ENCODE measurements at places on chromosomes 16 and 17.
A peak's percentile ranks its signal among the peaks of the same experiment; 100 is the strongest.

DNA sequence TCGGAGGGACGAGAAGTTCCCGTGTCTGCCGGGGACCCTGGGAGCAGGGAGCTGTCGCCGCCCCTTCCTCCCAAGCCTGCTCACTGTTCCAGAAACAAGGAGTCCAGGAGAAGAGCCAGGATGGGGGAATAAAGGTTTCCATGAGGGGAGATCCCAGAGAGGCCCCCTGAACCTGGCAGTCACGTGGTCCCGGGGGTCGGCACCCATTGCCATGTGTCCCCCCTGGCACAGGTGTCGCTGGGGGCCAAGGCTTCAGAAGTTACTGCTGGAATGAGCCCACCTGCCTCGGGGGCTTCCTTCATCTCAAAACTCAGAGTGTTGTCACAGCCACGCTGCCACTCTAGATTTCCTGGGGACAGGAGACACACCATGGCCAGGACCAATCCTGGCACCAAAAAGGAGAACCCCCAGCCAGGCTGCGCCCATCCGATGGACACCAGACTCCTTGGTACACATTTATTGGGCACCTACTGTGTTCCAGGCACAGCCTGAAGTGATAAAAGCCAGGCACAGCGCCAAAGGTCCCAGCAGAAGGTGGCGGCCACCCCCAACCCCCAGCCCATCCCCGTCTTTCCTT, 19.7 kb downstream of the RBFOX3 start:
- no peak for DNase-seq

- no peak for DNase-seq
These were observed 2294.4 kb downstream of the TP53TG3F start for GRCh38 chr16:35753559-35754390.

GRCh38 chr16:50228364-50228868, 37.9 kb upstream of the ADCY7 start:
- no peak for DNase-seq

GRCh38 chr16:30031477-30031918, 427 bp upstream of the TLCD3B start:
- DNase-seq, result no peak

DNA sequence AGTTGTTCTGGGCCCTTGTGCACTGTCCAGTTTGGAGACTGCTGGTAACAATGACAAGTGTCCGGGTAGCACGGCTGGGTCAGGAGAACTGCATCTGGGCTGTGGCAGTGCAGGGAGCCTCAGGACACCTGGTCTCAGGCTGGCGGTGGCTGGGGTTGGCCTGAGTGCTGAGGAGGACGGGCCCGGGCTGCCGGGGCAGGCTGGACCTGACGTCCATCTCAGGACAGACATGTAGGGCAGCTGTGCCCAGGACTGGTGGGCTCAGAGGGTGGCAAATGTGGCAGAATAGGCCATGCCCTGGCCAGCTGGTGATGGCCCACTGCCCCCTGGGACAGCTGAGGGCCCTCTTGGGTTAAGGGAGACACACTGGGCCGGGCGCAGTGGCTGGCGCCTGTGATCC, 4.2 kb upstream of the NLRC3 start:
- no peak for DNase-seq

DNA sequence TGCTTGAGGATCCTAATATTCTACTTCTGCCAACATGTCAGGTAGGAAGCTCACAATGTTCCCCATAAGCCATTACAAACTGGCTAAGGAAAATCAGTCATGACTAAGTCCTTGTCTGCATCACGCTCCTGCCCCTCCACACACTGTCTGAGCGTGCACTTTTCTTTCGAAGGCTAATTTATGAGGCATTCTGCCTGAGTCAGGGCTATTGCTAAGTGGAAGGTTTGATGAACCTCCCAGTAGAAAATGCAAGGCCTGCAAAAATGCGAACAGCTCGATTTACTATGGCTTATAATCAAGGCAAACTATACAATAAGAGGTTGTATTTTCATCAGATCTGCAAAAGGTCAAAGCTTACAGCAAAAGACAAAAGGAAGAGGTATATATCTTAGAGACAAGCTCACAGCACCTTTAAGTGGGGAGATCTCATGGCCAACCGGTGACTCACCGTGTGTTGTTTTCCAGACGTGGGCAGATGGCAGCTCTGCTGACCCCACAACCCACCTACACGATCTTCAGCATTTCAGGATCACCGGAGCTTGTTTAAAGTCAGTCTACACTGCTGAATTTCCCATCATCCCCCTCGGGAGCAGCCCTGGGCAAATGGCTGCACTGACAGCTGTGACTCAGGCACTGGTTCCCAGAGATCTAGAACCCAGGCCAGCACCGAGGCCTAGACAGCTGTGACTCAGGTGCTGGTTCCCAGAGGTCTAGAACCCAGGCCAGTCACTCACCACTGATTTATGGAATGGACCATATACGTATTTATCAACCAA, 26.1 kb downstream of the MEAK7 start:
- no peak for DNase-seq

DNA sequence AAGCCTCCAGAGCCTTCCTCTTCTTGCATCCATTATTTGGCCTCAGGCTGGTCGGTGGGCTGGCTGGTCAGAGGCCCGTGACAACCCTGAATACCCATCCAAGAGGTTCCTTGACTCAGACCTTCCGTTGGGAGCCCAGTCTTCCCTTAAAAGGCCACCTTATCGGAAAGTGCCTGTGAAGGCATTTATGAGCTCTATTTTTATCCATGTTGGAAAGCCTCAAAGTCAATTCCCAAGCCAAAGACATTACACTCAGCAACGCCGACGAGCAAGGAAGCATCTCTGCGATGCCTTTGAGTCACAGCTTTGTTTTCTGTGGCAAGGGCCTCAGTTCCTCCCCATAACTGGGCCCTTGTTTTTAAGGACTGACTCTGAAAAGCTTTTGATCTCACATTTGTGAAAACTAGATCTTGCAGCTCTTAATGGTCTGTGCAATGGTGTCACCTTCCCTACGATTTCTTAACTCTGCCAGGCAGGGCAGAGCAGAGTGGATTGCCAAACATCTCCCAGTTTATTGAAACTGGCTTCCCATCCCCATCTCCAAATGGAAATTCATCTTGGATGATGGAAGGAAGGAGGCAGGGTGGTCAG, 13.3 kb upstream of the SPOP start:
- DNase-seq, result no peak

DNA sequence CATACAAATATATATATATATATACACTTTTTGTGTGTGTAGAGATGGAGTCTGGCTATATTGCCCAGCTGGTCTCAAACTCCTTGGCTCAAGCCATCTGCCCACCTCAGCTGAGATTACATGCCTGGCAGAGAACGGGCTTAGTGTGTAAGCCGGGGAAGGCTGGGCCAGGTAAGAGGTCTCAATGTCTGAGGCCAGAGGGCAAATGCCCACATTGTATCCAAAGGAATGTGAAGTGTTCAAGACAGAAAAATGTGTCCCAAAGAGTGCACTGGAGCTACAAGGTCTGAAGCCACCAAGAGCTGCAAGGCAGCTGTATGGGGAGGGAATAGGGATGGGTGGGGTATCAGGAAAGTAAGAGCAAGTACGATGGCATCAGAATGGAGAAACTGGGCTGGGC, 8.8 kb downstream of the CD2BP2 start:
- no peak for DNase-seq

- no peak for DNase-seq
These were observed 327.8 kb upstream of the MAF start for GRCh38 chr16:79928142-79928873.

DNA sequence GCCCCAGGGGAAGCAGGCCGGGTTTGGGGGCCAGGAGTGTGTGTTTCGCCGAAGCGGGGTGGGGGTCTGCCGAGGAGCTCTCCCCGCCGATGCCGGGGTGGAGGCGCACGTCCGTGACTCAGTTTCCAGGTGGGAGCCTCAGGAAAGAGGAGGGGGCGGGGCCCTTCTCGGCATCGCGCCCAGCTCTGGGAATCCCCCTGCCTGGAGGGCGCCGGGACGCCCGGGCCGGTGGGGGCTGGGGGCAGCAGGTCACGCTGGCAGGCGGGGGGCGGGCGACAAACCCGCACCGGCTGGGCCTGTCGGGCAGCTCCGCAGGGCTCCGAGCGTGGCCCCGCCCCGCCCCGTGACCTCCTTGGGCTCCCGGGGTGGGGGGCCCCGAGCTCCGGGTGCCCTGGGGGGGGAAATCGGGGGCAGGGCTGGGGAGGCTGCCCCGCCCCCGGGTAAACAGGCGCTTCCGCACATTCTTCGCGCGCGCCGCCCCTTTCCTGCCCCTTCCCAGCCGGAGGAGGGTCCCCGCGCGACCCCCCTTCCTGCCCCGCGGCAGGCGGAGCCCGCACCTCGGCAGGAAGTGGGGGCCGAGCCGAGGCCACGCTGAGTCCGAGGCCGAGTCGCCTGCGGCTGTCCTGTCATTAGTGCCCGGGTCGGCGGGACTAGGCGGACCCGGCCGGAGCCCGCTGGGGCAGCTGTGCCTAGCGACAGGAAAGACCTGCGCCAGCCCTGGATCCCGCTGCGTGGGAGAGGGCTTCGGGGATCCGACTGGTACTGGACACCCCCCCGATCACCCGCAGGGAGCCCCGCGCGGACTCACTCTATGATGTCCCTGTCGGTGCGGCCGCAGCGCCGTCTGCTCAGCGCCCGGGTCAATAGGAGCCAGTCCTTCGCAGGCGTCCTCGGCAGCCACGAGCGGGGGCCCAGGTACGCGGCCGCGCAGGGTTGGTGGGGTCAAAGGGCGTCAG, 9.3 kb downstream of the RIPOR1 start:
- peak; percentile 69 for DNase-seq

DNA sequence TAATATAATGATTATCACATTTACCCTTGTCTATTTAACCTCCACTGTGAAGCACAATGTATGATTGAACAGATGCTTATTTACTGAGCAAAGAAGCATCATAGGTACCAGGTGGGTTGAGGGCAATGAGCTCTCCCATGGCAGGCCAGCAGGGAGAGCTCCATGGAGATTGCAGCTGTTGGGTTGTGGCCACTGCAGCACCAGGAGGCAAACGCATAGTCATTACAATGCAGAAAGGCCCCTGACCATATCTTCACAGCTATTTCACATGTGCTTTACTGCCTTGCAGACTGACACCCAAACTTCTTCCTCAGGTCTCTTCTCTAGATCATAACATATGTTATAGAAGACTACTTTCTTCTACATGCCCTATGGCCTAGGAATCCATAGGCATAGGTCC, 75.0 kb downstream of the MMD start:
- no peak for DNase-seq

- no peak for DNase-seq
These were observed 147.1 kb downstream of the WWOX start for GRCh38 chr16:78246559-78246958.

DNA sequence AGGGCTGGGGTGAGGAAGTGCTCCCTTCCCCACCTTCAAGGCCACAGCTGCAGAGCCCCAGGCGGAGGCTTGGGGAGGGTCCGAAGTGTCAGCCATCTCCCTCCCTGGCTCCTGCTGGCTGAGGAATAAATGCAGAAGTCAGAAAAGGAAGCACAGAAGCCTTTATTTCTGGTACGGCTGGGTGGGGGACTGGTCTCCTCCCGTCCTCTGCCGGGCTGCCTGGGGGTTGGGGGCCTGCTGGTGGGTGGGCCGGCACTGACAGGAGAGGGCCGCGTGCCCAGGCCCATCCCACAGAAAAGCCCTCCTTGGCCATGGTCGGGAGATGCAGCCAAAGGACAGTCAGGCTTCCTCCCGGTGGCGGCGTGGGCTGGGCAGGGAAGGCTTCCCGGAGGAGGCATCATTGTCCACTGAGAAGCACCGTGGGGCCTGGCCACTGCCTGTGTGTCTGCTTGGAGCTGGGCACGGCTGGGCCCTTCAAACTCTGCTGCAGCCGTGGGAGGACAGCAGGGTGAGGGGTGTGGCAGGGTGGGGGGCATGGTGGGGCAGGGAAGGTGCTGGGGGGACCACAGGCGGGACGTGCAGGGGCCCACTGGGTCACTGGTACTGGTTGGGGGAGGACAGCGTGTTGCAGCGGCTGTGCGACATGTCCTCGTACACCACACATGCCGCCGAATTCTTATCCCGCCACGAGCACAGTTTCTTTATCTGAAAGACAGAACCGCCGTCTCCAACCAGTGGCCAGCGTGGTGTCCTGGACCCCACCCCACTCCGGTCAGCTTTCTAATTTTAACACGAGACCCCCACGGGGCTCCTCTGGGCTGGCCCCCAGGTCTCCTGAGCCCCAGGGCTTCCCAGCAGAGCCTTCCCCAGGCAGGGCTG, 2.4 kb downstream of the CD7 start:
- DNase-seq, result no peak

DNA sequence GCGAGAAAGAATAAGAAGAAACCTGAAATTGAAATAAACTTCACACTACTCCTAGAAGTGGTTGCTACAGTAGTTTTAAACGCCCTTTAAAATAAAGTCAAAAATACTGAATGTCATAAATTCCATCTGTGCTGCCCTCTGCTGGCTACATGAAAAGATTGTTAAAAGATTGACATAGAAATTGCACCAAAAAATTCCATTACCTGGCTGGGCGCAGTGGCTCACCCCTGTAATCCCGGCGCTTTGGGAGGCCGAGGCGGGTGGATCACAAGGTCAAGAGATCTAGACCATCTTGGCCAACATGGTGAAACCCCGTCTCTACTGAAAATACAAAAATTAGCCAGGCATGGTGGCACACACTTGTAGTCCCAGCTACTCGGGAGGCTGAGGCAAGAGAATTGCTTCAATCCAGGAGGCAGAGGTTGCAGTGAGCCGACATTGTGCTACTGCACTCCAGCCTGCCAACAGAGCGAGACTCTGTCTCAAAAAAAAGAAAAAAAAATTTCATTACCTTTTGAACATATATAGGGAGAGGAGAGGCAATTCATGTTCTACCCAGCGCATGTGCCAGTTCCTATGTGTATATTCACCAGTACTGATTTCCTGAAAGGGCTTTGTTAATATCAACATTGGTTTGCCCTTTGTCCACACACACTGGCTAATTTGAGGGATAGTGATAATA, 36.5 kb downstream of the CYTH1 start:
- no peak for DNase-seq

- no peak for DNase-seq
These were observed 15.5 kb upstream of the SPACA3 start for GRCh38 chr17:32976131-32976530.

DNA sequence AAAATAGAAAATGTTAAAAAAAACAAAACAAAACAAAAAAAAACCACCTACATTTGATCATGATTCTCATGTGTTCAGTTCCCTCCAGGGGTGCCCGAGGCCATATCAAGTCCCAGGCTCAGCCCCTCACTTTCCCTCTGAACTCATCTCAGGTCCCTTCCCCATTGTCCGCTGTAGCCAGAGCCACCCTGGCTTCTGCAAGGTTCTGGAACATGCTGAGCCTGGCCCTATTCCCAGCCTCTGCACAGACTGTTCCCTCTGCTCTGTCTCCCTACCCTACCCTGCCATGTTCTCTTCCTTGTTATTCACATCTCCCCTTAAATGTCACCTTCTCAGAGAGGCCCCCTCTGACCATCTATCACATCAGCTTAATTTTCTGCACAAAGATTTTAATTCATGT, 46.9 kb downstream of the TK2 start:
- DNase-seq, result no peak

GRCh38 chr17:72120642-72121163, at the start of gene SOX9:
Gene SOX9, plus strand, starts transcription at chr17:72121020. Its CDS starts 372 bp downstream, at chr17:72121392.
- peak; percentile 90 for DNase-seq

All from germinal center (tissue), 1 donor.